Tibial nerve (tissue), 4 donors: ENCODE measurements at places on chromosomes 7 and 10. TPM values are rescaled to one million over a fixed set of nuclear protein-coding genes. Genes with fewer than 3 reads are reported as not detected.

DNA sequence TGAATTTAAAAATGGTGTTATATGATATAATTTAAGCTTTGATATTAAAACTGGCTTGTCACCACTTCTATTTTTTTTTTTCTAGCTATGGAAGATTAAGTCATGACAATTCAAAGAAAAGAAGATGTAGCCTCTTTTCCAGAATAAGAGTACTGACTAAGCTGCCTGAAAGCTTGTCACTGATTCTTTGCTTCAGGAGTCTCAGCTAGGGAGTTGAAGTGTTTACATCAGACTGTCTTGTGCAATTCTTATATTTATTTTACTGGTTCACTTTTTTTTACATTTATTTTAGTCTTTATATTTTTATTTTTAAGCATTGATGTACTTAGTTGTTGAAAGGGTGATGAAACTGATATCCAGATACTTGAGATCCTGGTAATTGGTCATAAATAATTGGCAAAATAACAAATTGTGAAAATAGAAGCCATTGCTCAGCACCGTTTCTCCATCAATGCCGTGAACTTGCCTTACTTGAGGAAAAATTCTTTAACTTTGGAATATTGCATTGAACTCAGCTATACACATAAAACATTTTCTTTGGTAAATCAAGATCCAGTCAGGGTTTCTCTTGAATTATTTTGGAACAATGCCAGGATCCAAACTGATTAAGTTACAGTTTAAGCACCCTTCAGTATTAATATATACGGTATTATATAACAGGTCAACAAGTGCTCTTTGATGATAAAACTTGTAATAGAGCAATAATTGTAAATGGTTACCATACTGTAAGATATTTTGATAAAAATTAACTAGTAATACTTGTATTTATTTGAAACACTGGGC, 156.4 kb downstream of the PHTF2 start:
- no peak for DNase-seq

- DNase-seq = no peak
These were observed 441.3 kb upstream of the MKI67 start for GRCh38 chr10:128567551-128567950.

The GALNT17 gene
- total RNA-seq = 69.5 TPM

The SRRM3 gene
- 0.22 TPM for total RNA-seq

- DNase-seq = no peak
These were observed 11.4 kb upstream of the NEUROG3 start for GRCh38 chr10:69584624-69585023.

The NPY4R gene
- not detected for total RNA-seq

GRCh38 chr7:80247144-80247543, 112.5 kb downstream of the GNAI1 start:
- no peak for DNase-seq

The AUTS2 gene
- 85.1 TPM for total RNA-seq

- DNase-seq = no peak
These were observed 89.3 kb downstream of the HIP1 start for GRCh38 chr7:75649462-75649861.

DNA sequence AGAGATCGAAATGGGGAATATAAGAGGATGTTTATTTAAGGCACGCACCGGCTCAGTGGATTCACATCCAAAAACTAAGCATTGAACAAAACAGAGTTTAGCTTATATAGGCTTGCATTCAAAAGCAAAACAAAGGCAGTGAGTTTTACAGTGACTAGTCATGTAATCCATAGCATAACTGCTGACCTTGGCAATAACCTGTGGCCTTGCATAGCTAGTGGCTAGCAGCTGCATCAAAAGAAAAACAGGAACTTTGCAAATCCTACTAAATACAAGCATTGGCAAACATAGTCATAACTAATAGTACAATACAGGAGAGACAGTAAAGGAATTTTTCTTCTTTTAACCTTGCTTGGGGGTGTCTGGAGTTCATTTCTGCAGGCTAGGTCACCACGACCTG, 9.7 kb upstream of the ZNF485 start:
- no peak for DNase-seq

- DNase-seq = no peak
These were observed 27.8 kb downstream of the MRC1 start for GRCh38 chr10:17836942-17837341.

The ADAM12 gene
- 0.78 TPM for total RNA-seq

GRCh38 chr10:95847007-95847406, 60.8 kb upstream of the CC2D2B start:
- no peak for DNase-seq

GRCh38 chr7:73727952-73728351, 8.5 kb upstream of the STX1A start:
- no peak for DNase-seq

GRCh38 chr7:143300959-143301935, 13.1 kb downstream of the CASP2 start:
- no peak for DNase-seq

GRCh38 chr7:111654343-111654742, 92.1 kb upstream of the IMMP2L start:
- no peak for DNase-seq

DNA sequence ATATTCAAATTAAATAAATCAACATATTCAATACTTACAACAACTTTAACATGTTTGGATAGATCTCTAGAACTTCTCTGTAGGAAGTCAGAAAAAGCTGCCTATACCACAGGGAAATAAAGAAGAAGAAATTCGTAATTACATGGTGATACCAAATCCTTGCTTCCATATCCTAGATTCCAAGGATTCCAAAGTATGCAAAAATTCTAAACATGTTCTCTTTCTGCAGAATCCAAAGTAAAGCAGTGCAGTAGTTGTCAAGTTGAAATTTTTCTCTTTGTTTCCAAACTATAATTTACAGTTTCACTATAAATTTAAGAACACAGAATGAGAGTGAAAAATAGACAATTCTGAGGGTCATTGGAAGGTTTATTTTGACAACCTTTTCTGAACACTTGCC, 233.7 kb upstream of the PTN start:
- no peak for DNase-seq

The CYP3A4 gene
- not detected for total RNA-seq

DNA sequence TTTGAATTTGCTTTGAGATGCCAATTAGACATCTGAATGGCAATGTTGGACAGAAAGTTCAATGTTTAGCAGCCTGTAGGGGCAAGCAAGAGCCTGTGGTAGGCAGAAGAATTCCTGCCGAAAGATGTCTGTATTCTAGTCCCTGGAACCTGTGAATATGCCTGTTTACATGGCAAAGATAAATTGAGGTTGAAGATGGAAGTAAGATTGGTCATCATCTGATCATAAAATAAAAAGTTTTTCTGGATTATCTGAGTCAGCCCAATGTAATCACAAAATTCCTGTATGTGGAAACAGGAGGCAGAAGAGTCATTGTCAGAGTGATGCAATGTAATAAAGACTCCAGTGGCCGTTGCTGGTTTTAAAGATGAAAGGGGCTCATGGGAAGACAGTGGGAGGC, 430.5 kb downstream of the MDFIC start:
- DNase-seq = no peak

GRCh38 chr10:98919899-98920298, 315.8 kb downstream of the HPSE2 start:
- no peak for DNase-seq

DNA sequence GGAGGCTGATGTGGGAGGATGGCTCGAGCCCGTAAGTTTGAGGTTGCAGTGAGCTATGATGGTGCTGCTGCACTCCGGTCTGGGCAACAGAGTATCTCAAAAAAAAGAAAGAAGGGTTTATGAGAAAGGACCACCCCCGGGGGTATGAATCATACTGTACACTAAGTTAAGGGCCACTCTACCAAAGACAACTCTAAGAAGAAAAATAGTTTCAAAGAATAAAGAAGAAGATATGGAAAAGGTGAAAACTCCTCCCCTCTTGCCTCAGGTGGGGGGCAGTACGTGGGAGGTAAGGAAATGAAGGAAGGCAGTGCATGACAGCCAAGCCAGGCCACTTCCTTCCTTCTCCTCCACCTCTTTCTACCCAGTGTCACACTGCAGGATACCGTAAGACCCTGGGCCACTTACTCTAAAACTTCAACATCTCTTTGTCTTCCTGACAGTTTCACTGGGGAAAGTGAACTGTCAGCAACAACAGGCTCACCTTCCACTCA, 61.3 kb downstream of the PIP4K2A start:
- DNase-seq = no peak

- no peak for DNase-seq
These were observed 47.4 kb downstream of the NRAP start for GRCh38 chr10:113616244-113617074.

GRCh38 chr10:128484041-128484440, 357.8 kb upstream of the MKI67 start:
- DNase-seq = no peak

The PTER gene
- 8.7 TPM for total RNA-seq

DNA sequence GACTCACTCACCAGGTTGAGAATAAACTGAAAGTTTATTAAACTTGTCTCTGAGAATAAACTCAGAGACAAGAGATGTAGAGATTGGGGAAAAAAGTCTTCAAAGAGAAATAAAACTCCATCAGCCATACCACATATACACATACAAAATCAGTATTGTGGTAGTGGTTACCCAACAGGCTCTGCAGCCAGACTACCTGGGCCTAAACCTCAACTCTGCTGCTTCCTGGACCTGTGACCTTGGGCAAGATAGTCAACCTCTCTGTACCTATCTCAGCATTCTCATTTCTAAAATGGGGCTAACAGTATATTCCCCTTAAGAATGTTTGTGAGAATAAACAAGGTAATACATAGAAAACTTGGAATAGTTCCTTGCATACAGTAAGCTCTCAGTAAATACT, 15.3 kb downstream of the TPK1 start:
- DNase-seq = no peak

GRCh38 chr7:145735061-145735460, 381.5 kb upstream of the CNTNAP2 start:
- DNase-seq = no peak

The PDSS1 gene
- total RNA-seq = 8.1 TPM

DNA sequence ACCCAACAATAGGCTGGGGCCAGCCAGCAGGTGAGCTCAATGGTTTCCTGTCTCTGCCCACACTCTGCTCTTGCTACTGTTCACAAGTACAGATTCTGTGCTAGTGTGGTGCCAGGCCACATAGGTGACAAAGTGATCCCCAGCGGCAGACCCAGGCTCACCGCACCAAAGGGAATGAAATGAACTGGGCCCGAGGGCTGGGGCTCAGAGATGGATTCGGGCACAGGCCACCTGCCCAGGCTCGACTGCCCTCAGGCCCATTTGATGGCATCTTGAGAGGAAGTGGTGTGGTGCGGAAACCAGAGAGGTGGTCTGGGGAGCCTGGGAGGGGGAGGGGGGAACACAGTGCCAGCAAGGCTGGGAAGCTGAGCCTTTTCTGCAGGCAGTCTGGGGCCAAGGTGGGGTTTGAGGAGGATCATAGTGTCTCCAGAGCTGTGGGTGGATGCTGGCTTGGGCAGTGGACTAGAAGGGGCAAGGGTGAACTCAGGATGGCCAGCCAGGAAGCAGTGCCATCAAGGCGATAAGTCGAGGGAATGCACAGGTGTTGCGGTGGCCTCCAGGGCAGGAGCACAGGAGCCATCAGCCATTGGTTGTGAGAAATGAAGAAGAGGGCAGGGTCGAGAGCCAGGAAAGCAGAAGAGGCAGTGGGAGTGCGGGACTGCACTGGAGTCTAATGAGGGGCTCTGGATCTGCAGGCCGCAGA, 85.2 kb downstream of the ARHGAP22 start:
- DNase-seq = no peak

The ATXN7L1 gene
- 21.2 TPM for total RNA-seq

DNA sequence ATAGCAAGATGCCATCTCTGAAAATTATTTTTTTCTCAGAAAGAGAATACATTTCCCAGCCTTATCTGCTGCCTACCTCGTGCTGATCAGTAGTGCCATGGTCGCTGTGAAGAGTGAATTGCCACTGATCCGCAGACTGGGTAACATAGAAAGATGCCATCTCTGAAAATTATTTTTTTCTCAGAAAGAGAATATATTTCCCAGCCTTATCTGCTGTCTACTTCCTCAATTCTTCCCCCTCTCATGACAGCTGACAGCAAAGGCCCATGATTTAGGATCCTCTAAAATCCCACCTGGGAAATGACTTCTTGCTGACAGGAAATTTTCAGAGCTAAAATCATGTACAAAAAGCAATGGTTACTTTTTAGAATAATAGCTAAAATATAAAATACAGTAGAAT, 92.5 kb upstream of the AHR start:
- no peak for DNase-seq

GRCh38 chr7:27151341-27151930, 947 bp downstream of the HOXA3 start:
- DNase-seq = no peak

The DGKI gene
- 2.0 TPM for total RNA-seq

DNA sequence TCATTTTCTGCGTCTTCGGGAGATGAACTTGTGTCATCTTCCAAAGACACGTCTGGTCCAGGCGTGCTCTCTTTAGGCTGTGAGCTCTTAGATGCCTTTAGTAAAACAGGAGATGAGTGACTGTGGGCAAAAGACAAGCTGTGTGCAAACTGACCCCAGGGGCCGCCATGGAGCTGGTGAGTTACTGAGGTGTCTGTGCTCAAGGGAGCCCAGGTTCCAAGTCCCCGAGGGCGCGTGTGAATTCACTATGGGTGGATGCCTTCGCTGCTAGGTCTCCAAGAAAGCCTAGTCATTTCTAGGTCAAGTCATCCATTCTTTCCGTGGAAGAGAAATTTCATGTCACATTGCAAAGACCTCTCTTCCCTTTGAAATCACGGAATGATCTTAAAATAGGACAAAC, 83.9 kb upstream of the NMT2 start:
- DNase-seq = no peak

GRCh38 chr10:53808677-53809372, 992.2 kb downstream of the PCDH15 start:
- no peak for DNase-seq

GRCh38 chr7:92633211-92633906, 43.2 kb upstream of the FAM133B start:
- DNase-seq = no peak

- DNase-seq = no peak
These were observed 28.1 kb upstream of the FAM20C start for GRCh38 chr7:163971-164881.

GRCh38 chr7:97187067-97187466, 69.6 kb downstream of the SDHAF3 start:
- no peak for DNase-seq

The MBL2 gene
- total RNA-seq = not detected

GRCh38 chr7:144391823-144392255, 11.7 kb downstream of the NOBOX start:
- no peak for DNase-seq
